Islet precursor cell (in vitro differentiated cells): ENCODE measurements at places on chromosomes 11 and 22.
A peak's percentile ranks its signal among the peaks of the same experiment; 100 is the strongest.

DNA sequence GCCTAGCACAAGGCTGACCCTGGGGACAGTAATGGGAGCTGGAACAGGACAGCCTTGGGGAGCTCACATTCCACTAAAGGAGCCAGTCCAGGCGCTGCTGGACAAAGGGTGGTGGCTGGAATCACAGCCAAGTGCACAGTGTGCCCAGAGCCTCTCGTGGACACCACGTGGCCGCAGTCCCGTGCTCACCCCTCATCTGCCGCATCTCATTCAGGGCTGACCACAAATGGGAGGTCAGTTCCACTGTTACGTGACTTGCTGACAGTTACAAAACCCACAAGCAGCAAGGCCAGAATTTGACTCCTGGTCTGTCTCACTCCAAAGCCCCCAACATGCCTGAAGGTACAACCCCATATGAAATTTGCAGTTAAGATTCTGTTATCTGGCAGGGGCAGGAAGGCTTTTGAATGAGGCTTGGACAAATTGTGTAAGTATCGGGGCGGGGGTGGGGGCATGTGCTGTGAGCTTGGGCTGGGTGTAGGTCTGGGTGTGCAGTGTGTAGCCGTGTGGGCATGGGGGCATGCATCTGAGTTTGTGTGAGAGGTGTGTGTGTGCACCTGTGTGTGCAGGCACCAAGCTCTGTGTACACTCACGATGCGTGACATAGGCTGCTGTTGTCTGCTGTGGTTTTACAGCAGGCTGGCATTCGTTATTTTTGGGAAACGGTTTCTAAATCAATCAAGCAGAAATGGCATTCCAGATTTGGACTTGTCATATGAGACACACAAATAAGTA is 301.7 kb downstream of the BRD1 start:
- DNase-seq, result no peak

DNA sequence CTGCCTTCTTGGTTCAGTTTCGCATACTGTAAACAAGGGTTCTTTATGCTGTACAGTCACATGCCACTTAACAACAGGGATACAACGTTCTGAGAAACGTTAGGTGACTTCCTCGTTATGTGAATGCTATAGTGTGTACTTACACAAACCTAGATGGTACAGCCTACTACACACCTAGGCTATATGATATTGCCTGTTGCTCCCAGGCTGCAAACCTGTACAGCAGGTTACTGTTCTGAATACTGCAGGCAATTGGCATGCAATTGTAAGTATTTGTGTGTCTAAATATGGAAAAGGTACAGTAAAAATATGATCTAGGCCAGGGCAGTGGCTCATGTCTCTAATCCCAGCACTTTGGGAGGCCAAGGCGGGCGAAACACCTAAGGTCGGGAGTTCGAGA is 85.7 kb upstream of the PRDM11 start:
- no peak for DNase-seq

GRCh38 chr11:44980533-44981427 is 30.1 kb upstream of the TP53I11 start:
- no peak for DNase-seq

- DNase-seq, result no peak
Measured at GRCh38 chr11:42462558-42463310, 849.1 kb upstream of the API5 start.

DNA sequence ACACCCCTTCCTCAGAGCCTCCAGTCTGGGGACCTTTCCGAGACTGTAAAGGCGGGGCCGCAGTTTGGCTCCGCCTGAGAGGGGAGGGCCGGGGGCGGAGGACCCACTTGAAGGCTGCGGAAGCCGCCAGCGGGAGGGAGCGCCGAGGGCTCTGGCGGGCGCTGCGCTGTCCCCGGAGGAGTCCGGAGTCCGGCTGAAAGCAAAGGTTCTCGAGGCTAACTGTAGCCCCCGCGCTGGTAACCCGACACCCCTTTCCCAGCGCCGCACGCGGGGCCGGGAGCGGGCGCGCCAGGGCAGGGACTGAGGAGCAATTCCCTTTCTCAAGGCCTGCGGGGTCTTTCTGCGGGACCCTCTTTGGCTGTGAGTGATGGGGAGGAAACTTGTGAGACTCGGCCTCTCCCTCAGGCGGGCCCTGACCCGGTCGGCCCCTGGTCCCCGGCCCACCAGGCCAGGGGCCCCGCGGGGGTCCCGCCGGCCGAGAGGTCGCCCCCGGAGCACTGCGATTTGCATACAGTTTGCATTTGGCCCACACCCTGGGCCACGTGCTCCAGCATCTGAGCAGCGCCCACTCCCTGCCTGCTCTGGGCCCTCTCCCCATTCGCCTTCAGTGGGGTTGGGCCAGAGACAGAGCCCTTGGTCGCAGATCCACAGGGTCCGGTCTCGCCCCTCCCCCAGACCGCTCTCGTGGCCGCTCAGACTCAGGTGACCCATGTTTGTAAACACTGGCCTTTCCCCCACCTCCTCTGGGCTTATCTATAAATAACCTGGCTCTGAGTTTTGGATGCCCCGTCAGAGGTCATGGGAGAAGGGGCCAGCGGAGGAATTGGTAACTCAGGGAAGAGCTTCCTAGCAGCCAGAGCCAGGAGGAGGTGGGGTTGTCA is 519 bp upstream of the ART5 start:
- DNase-seq, result peak; percentile 97

DNA sequence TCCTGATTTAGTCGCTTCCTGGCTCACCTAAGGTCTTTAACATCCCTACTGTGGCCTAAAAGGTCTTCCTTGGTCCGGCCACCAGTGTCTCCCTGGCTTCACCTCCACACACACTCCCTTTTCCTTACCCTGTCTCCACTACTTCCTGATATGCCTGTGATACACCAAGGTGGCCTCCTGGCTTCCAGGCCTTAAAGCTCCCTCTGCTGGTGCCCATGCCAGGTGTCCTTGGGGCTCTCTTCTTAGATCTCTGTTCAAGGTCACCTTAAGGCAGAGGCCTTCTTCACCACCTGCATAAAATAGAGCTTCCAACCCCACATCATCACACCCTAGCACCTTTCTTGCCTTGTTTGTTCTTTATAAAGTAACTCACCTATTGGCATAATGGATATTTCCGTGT is 787.7 kb downstream of the NTM start:
- peak; percentile 68 for DNase-seq

GRCh38 chr11:27642954-27643353 is 57.3 kb downstream of the BDNF start:
- DNase-seq, result peak; percentile 7

- no peak for DNase-seq
Measured at GRCh38 chr11:113023228-113023627, 62.0 kb downstream of the NCAM1 start.

GRCh38 chr11:132685174-132685611 is 847.1 kb downstream of the OPCML start:
- no peak for DNase-seq

GRCh38 chr11:85903406-85903805 is 48.2 kb downstream of the CCDC83 start:
- no peak for DNase-seq

DNA sequence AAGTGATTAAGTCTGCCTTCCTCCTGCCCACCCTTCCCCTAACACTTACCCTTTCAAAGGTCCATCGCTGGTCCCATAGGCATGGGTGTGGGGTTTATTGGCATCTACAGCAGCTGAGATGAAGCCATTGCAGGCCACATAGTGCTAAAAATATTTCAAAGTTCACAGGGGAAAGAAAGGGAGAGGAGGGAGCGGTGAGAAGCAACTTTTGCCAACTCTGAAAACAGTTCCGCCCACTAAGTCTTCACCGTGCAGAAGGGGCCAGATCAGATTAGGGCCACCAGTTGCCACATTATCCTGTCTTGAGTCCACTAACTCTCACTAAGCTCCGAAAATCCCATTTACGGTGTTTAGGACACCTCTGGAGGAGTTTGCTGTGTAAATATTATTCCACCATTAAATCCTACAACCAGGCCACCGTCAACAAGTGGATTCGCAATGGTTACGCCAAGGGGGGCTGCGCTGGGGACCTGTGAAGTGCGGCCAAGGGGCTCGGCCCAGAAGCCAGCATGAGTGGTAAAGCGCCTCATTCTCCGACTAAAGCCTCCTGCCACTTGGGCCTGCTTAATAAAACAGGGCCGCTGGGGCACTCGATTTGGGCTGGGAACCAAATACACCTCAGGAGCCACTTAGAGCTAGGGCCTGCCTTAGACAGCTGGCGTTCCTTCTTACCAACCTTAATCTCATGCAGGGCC is 534.9 kb downstream of the MIAT start:
- peak; percentile 48 for DNase-seq
